Fibroblast of skin of abdomen (primary cell): ENCODE measurements at places on chromosomes 11 and 22.

GRCh38 chr11:15815246-15816195 is 540.8 kb downstream of the SOX6 start:
- no peak for DNase-seq

DNA sequence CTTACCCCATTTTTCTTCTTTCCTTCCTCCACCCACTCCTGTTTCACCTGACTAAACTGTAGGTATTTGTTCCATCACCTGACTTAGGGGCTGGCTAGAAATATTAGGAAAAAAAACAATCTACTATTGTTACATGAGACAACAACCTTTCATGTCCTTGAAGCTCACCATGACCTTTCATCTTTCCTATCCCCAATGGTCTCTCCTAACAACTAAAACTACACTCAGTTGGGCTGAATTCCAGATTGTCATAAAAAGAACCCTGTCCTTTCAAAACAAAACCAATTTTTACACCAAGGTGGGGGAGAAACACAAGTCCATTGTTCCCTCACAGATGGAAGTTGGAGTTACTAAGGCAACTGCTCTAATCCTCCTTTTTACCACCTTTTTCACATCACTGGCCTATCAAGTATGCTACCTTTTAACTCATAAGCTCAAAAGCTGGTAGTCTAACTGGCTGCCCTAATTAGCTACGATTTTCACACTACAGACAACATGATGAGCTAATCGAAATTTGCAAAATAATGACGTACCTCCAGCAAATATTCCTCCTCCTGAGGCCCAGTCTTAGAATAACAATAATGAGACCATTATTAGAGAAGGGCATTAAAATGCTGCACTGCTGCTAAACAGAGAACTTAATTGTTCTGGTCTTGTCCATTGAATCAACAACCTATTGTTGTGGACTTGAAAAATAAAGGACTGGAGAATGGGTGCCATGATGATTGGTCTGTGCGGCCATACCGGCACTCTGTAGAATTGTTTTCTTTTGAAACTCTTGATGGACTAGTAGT is 46.5 kb upstream of the SOX6 start:
- no peak for DNase-seq

GRCh38 chr22:34702279-34702678 is 363.7 kb upstream of the ISX start:
- no peak for DNase-seq

GRCh38 chr11:134360050-134360835 is 28.5 kb downstream of the GLB1L2 start:
- peak; percentile 47 for DNase-seq

- DNase-seq = no peak
Observed at GRCh38 chr11:2302896-2303626, 1.2 kb downstream of the TSPAN32 start.

DNA sequence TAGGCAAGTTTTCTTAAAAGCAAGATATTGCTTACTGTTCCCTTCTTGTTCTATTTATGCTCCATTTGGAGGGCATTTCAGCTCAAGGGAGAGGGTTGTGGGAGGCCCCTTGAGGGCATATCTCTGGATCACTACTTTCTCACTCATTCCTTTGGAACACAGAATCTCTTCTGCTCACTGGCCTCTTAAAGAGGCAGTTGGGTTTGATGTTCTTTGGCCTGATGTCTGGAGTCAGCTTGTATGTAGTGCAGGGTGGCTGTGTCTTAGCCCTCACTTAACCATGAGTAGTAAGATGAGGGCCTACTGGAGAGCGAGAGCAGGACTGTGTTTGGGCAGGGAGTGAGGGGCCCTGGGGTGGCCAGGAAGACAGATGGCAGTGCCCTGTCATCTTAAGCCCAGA is 3.6 kb downstream of the INCENP start:
- no peak for DNase-seq

DNA sequence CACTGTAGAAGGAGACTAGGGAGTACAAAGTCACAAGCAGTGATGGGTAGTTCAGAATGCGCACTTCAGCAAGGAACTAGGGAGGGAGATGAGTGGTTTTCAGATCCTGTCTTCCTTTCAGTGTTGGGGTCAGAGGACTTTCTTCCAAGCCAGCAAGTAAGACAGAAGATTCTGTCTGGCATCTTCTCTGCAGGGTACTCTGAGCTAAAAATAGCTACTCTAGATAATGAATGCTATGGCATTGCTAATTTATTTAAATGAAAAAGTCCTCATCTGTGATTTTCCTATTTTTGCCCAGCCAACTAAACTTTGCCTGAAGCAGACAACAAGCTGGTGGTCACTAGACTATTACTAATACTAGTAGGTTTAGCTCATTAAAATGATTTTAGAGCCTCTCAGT is 18.3 kb upstream of the ARL14EP start:
- DNase-seq = no peak

DNA sequence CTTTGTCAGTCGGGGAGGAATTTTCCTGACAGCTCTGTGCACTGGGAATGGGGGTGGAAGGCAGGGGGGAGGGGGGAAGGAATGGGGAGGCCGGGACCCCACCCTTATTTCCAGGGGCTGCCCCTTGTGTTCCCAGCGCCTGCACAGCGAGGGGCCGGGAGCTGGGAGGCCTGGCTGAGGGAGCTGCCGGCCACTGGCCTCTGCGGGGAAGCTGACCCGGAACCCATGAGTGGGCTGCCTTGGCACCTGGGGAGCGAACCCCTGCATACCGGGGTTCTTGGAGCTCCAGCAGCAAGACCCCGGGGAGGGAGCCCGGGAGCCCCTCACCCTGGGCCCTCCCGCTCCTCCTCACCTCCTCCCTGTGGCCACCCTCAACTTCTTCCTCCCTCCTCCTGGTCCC is 3.5 kb downstream of the H19 start:
- no peak for DNase-seq

DNA sequence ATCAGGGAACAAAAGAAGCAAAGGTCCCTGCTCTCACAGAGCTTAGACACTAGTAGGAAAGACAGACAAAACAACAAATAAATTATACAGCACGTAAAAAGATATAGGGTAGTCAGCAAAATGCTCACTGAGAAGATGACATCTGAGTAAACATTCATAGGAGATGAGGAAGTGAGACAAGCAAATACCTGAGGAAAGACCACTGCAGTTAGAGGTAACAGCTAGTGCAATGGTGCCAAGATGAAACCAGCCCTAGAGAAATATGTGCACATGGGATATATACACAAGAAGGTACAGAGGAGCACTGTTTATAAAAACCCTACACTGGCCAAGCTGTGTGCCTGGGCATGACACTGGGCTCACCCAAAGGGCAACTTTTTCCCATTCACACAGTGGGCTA is 9.8 kb downstream of the CYP2R1 start:
- no peak for DNase-seq

- DNase-seq = peak; percentile 24
Observed at GRCh38 chr11:76077575-76078150, 128.6 kb downstream of the WNT11 start.

GRCh38 chr22:29329581-29329980 is 14.1 kb upstream of the RASL10A start:
- DNase-seq = no peak

GRCh38 chr22:30279046-30279788 is 10.1 kb downstream of the CASTOR1 start:
- no peak for DNase-seq

- DNase-seq = no peak
Observed at GRCh38 chr22:47091921-47092700, 329.7 kb downstream of the TBC1D22A start.

GRCh38 chr22:23450434-23450795 is 129.7 kb downstream of the IGLL1 start:
- no peak for DNase-seq

GRCh38 chr11:58394195-58394594 is 12.5 kb downstream of the OR5B3 start:
- DNase-seq = peak; percentile 77

DNA sequence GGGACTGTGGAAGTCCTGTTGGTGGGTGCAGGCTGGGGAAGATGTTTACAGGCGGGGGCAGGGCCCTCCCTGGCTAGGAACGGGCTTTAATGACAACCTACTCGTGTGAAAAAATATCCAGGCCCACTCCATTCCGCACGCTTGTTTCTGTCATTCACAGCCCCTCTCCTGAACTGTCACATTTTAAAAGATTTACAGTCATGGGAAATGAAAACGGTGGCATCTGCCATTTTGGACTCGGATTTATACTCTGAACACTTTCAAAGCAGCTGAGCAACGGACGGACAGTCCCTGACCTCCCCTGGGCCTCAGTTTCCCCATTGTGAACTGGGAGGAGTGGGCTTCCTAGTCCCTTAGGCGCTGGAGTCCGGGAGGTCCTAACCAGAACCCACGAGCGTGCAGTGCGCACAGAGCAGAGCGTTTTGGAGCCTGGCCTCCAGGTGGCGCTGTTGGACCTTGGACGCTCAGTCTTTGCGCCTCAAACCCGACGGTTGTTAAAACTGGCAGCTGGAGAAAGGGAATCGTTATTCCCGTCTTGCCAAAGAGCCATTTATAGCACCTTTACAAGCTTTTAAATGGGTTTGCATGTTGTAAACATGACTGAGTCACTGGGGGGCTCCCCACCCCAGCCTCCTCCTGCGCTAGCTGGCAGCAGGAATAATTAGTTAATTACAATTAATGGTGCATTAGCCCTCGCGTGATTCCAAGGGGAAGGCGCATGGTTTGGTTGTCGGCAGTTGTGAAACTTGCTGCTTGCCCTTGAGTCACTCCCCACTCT is 75.3 kb downstream of the FBLN1 start:
- DNase-seq = peak; percentile 72
